EL (cell line): ENCODE measurements at places on chromosomes 13 and 19.

- DNase-seq, result no peak
Observed at GRCh38 chr13:109646423-109646822, 140.0 kb downstream of the IRS2 start.

GRCh38 chr13:85819513-85819912, 20.3 kb upstream of the SLITRK6 start:
- DNase-seq, result no peak

GRCh38 chr13:30882026-30882850, 23.8 kb upstream of the MEDAG start:
- no peak for DNase-seq

DNA sequence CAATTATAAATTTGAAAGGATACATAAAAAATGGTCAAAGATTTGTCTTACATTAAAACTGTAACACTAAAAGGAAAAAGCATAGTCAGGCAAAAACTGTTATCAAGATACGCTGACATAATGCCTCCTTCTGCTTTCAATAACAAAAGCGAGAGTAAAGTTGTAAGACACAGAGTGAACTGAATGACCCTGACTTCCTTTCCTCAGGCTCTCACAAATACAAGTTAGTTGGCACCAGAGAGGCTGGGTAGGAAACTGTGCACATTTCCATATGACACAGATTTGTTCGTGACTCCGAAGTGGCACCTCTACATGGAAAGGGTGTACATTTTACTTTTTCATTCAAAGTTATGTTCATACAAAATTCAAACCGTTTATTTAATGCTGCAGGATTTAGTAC, 15.4 kb downstream of the FGF14 start:
- DNase-seq, result no peak

DNA sequence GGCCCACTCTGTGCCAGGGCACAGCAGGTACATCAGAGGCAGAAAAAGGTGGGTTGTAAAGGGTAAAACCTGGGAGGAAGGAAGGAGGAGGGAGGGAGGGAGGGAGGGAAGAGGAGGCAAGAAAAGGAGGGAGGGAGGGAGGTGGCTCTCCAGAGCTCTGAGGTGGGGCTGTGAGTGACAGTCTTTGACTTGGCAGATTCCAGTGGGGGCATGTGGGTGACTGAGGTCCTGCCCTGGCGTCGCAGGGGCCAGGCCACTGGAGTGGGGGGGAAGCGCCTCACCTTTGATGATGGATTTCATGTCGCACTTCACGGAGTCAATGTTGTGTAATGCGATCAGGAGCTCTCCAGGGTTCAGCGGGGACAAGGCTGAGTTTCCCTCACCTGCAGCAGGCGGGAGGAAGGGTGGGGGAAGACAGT, 6.0 kb upstream of the RSPH6A start:
- no peak for DNase-seq

- no peak for DNase-seq
Observed at GRCh38 chr19:42150911-42151361, 18.7 kb upstream of the POU2F2 start.

GRCh38 chr19:53908935-53909415, at the start of gene CACNG7:
CACNG7 (plus strand) TSS chr19:53909278; CDS start chr19:53912832, 3,554 bp downstream.
- no peak for DNase-seq

DNA sequence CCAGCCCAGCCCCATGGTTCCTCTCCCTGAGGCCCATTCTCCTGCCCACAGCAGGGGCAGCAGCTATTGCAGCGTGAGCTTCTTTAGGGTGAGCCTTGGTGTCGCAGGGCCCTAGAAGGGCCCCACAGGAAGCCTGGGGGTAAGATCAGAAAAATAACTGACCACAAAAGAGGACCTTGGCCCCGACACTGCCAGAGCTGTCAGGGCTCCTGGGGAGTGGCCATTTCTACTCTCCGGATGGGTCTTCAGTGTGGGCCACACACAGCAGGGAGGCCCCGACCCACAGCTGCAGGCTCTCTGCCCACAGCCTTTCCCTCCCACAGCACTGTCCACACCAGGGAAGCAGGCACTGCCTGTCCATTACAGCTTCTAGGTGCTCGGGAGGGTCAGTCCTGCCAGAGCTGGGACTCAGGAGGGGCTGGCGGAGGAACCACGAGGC, 3.5 kb upstream of the SIGLEC8 start:
- no peak for DNase-seq

DNA sequence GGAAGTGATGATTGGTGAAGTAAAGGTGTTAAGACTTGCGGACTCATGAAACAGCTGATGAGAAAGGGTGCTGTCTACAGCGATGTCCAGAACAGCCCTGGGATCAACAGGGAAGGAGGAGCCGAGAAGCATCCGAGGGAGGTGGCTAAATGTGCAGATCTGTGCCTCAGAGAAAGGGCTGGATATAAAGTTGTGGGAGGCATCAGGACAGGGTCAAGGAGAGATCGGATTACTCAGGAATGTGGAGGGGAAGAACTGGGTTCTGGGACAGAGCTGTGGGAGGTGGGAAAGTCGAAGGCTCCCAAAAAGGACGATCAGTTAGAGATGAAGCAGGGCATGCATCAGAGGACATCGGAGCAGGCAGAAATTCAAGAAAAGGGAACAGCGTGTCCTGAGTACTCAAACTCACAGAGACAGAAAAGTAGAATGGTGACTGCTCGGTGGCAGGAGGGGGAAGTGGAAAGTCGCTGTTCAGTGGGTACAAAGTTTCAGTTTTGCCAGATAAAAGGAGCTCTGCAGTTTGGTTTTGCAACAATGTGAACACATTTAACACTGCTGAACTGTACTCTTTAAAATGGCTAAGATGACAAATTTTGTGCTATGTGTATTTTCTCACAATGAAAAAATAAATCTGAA, 1.9 kb downstream of the SIGLEC14 start:
- DNase-seq, result no peak

DNA sequence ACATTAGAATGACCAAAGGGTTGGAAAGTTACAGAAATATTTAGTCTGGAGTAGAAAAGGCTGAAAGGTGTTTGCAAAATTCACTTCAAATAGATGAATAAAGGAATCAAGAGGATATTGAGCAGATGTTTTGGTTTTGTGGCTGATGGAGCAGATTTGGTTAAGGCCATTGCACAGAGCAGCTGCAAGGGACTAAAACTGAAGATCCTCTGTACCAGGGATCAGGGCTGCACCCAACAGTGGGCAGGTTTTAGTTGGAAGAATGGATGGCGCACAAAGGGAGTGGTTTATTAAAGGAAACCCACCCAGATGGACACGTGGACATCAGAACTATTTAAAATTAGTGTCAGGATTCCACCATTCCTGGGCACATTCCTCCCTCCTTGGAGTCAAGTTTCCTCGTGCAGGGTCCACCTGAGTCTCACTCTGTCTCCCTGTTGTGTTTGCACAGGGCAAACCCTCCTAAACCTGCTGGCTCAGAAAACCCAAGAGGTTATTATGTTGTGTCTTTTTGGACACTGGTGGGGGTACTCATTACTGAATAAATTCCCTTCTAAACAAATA, 9.2 kb upstream of the UBAC2 start:
- DNase-seq, result no peak

DNA sequence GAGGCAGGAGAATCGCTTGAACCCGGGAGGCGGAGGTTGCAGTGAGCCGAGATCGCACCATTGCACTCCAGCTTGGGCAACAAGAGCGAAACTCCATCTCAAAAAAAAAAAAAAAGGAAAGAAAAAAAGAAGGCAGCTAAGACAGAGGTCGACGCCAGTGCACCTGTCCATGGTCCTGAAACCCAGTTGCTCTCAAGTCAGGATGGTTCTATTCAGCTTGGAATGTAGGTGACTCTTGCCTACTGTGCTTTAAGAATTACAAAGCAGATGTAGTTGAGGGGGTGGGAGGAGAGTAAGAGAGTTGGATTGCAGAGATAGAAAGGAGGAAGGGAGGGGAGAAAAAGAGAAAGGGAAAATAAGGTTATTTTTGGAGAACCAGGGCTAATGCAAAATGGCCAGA, 18.7 kb downstream of the CACNG7 start:
- peak; percentile 51 for DNase-seq

- DNase-seq, result peak; percentile 80
Observed at GRCh38 chr19:2503521-2504109, 27.7 kb downstream of the GADD45B start.

- DNase-seq, result no peak
Observed at GRCh38 chr13:68676513-68677115, 1431.0 kb upstream of the ATXN8OS start.

DNA sequence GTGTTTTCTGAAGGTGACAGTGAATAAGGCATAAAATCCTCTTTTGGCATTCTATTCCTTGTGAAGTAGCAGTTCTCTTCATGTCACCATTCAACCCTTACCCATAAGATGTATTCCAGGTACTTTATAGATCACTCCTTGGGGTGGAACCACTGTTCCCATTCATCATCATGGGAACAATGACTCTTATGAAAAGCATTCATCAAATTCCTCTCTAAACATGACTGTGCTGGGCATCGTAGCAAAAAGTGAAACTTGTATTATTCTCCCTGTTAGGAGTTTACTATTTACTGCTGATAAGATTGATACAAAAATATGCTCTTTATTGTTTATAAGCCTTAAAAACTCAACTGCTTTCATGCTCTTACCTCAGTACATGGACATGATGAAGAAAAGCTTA, 793.4 kb downstream of the LIG4 start:
- no peak for DNase-seq

- DNase-seq, result peak; percentile 12
Observed at GRCh38 chr13:50197705-50198104, 182.5 kb downstream of the KCNRG start.

DNA sequence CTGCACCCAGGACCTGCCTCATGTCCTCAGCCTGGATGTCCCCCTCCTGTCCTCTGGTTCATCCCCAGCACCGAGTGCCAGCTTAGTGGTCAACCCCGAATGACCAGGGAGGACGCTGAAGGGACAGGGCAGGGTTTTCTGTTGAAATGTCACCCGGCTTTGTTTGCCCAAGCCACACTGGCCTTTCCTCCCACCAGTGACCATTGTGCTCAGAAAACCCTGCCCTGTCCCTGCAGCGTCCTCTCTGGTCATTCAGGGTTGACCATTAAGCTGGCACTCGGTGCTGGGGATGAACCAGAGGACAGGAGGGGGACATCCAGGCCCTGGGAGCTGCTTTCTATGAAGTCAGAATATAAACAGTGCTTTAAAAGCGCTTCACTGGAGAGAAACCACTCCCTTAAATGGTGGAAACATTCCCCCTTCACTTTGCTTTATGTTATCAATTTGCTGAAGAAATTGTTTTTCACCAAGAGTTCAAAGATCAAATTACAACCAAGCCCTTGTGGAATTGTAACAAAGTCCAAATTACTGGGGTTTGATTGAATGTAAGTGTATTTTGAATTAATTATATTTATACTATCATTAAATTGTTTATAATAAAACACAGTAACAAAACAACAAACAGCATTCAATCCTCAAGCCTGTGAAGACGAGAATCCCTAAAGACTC, 21.4 kb downstream of the CARS2 start:
- no peak for DNase-seq

GRCh38 chr19:30160426-30160825, 211.8 kb upstream of the ZNF536 start:
- no peak for DNase-seq

- DNase-seq, result peak; percentile 99
Observed at GRCh38 chr19:17107546-17108452, 32.2 kb downstream of the MYO9B start.

- DNase-seq, result no peak
Observed at GRCh38 chr19:18477974-18478373, 40.0 kb upstream of the ISYNA1 start.

- DNase-seq, result no peak
Observed at GRCh38 chr19:29777781-29778309, 33.9 kb upstream of the CCNE1 start.

DNA sequence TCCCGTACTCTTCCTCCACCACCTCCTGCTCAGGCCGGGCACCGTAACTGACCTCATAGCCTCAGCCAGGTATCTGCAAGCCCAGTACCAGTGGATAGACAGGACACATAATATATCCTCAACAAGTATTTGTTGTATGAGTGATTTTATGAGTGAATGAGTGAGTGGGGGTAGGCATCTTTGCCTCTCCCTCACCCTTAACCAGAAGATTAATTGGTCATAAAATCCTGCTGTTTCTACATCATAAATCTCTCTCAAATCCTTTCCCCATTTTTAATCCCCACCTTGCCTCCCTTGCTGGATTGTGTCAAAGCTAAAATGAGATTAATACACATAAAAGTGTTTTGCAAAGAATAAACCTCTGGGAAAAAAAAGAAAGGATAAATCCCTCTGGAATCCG, 44.4 kb upstream of the HMGB1 start:
- no peak for DNase-seq

DNA sequence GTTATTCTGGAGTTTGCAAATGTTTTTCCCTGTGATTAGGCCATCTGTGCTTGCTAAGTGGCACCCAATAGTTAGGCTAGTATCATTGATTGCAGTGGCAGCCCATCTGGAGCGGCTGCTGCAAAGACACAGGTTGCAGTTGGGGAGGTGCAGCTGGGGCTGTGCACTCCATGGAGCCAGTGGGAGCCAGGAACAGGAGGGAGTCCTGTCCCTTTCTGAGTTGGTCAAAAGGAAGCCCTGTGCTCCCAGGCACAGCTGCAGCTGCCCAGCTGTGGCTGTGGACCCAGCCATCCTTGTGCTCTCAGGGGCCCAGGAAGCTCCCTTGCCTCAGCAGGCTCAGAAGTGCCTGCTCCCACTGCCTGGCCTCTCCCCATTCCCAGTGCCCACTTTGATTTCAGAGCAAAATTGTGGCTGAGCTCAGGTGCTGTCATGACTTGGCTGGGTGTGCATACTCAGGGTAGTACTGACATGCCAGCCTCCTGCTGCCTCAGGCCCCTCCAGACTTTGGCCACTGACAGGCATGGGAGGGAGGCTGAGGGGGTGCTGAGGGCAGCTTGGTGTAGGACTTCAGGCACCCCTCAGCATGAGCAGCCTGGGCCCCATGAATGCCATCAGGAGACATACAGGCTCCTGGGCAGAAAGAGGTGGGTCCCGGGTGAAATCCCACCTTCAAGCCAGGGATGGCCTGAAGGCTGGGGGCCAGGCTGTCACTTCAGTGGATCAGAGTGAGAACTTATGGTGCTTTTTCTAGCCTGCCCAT, 270.6 kb downstream of the PCDH20 start:
- DNase-seq, result no peak

DNA sequence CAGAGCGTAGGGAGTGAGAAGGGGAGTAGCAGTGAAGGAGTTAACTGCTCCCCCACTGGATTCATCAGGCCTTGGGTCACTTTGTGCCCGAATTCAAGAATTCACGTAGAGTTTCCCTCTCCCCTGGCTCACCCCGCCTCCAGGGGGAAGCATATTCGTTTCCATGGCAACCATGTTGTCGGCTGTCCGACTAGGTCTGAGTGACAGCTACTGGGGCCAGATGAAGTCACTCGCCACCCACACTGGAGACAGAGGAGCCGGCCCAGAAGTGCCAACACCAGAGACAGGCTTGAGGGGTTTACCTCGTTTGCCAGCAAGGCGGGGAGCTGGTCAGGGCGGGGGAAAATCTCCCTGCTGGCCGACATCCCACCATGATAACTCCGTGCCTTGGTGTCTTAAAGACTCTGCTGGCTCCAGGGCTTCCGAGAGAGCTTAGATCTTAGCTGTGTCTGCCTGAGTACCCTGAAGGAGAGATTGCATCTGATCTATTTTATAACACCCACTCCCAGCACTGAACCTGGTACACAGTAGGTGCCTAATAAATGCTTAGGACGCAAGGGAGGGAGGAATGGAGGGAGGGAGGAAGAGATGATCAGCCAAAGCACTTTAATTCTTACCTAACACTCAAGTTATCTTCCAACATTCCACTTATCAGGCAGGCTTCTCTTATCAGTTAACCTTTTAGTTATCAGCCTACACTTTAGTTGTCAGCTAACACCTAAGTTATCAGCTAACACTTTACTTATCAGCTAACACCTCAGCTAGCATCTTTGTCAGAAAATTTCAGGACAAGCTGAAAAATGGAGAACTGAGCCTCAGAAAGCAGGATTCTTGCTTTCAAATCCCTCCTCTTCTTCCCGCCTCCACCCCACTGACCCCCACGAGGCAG, 57.2 kb upstream of the ZNRF4 start:
- DNase-seq, result peak; percentile 12
